ENCODE measurements at places on chromosomes 7 and 10.

DNA sequence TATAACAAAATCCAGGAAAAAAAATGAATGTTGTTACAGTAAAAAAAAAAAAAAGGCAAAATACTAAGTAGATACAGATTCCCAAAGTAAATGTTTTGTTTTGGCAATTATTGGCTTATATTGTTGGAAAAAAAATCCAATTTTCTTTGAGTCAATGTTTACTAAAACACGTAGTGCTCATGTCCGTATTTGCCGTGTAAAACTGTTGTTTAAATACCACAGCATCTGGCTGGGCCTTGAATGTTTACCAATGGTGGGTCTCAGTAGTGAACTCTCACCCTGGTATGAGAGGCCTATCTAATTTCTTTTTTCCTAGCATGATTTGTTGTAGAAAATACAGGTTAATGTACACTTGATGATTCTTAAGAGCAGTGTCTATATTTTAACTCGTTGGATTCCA lies 41.4 kb upstream of the SLC26A5 start:
- DNase-seq = no peak

GRCh38 chr10:103204353-103205255 lies 11.5 kb upstream of the NT5C2 start:
- no peak for DNase-seq

GRCh38 chr10:8908013-8908412 lies 853.5 kb downstream of the GATA3 start:
- DNase-seq = no peak

DNA sequence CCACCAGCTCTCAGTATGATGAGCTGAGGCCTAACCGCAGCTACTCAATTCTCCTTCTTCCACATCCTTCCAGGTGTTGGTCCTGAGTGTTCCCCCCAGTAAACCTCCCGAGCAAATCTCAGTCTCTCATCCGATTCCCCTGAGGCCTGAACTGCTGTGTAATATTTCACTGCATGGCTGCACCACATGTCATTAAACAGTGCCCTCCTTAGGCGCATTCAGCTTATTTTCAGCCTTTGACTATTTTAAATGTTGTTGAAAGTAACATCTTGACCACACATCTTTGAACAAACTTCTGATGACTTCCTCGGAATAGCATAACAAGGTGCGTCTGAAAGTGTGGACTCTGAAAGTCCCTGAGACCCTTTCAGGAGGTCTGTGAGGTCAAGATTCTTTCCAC lies 62.8 kb upstream of the NPS start:
- no peak for DNase-seq

GRCh38 chr10:103367379-103367781 lies 396 bp upstream of the TAF5 start:
- no peak for DNase-seq

DNA sequence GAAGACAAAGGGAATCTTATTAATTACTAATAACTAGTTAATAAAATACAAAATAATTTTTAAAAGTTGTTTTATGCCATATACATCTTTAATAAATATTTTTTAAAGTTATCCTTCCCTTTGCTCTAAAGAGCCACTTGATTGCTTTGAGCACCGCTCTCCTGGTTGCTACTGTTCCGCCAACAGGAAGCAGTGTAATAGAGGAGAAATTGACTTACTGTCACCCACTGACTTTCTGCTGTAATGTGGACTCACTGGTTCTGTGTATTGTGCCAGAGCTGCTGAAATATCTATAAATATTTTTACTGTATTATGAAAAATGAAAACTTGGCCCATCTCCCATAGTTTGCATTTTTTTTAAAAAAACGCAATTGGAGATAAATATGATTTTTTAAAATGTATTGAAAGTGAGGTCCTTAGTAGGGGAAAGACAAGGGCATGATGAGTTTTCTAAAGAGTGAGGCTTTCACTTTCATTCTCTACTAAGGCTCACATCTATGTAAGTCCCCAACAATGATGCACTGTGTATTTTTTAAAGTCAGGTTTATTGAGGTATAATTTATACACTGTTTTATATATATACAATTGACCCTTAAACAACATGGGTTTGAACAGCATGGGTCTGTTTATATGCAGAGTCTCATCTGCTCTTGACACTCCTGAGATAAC lies 100.5 kb downstream of the NPY start:
- no peak for DNase-seq

- no peak for DNase-seq
Measured at GRCh38 chr7:140754506-140754905, 58.0 kb downstream of the NDUFB2 start.

GRCh38 chr10:92712016-92712889 lies 22.5 kb downstream of the HHEX start:
- DNase-seq = no peak

DNA sequence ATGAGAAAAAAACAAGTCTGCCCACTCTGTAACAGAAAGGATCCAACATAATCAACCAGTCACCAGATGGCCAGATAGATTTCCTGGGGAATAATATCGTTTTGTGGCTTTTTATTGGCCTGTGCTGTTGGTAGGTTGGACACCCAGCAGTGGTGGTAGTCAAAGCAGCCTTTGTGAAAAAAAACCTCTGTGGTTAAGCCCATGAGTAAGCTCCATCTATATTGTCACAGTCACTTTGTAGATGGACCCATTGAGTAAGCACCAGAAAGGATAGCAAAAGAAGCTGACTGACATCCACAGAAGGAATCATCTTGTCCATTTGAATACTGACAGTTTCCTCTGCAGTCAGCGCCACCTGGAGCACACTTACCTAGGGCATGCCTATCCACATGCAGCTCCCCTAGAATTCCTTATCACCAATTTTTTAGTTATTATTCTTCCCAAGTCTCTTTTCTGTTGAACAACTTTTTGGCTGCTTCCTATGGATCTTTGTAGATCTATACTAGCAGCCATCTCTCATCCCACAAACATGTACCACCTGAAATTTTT lies 96.9 kb downstream of the IQUB start:
- DNase-seq = no peak
